ENCODE measurements at places on chromosomes 3 and 15.

DNA sequence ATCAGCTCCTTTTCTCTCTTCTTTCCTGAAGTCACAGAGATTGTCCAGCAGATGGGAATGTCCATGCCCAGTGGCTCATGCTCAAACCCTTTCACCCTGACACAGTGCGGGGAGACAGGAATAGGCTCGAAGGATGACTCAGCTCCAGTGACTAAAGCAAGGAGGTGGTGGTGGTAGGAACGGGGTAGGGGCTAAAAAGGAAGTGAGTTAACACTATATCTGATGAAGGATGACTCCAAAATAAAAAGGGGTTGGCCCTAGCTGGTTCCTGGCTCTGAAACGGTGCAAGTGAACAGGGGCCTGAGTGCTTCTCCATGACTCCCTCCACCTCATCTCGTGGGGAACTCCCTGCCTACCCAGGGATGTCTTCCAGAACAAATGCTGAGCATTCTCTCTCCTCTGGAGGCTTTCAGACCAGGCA, 167.4 kb upstream of the LPP start:
- DNase-seq = peak; percentile 40

GRCh38 chr15:79370716-79371115, 59.8 kb downstream of the TMED3 start:
- no peak for DNase-seq

- DNase-seq = no peak
Measured at GRCh38 chr15:80266113-80266512, 14.1 kb upstream of the CTXND1 start.

DNA sequence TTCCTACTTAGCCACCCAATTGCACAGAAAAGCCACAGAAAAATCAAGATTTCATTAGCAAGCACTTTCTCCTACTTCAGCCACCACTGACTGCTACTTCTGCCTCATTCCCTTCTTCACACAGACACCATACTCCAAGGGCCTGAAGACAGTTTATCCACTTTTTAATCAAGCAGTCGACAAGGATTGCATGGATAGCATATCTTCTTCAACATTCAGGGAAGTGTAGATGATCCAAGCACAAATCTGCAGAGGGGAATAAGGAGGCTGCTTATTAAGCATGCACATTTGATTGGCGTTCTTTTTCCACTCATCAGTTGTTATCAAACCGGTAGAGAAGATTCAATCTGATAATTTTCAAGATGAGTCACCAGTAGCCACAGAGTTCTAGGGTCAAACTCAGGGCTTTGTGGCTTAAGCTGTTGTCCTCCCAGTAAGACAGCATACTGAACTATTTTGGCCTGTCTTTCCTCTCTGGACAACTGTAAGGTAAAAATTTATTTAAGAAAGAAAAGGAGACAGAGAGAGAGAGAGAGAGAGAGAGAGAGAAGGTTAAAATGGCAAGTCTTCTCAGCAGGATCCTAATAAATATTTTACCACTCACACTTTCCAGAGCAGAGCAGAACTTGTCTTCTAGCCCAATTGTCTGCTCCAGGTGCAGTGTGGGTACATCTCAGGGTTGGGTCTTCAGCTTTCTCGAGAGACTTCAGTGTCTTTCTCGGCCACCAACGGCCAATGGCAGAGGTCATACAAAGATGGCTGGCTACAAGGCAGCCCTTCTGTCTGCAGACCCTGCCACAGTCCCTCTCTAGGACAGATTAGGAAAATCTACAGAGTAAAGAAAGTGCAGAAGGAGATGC, 80.6 kb upstream of the BHLHE40 start:
- DNase-seq = no peak
